ENCODE measurements at places on chromosomes 1 and 21.
A peak's percentile ranks its signal among the peaks of the same experiment; 100 is the strongest.

DNA sequence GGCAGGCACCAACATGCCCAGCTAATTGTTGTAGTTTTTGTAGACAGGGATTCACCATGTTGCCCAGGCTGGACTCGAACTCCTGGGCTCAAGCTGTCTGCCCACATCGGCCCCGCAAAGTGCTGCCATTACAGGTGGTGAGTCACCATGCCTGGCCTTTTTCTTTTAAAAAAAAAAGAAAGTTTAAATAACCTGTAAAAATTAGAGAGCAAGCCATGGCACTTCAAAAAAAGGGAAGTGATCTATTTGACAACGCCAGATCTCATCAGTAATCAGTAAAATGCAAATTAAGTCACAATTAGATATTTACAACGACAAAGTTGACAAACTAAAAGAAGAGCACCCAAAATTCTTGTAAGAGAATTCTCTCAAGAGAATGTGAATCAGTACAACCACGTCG lies 2.9 kb upstream of the RBBP5 start:
- DNase-seq = no peak

- DNase-seq = no peak
These were observed 69.6 kb downstream of the RGS13 start for GRCh38 chr1:192705510-192705909.

- no peak for DNase-seq
These were observed 52.6 kb downstream of the RPS6KC1 start for GRCh38 chr1:213103377-213104306.

DNA sequence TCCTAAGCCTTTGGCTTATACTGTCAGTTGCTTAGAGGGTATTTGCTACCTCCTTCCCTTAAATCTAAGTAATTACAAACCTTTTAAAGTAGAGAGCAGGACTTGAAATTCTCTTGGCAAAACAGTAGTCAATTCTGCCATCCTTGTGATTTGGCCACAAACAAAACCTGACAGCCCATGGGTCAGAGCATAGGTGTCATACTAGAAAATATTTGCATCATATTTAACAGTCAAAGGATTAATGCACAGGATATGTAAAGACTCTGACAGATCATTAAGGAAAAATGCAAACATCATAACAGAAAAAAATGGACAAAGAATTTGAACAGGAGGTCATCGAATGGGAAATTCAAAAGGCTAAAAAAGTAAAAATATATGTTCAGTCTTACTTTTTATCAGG lies 50.5 kb downstream of the ZFYVE9 start:
- no peak for DNase-seq

DNA sequence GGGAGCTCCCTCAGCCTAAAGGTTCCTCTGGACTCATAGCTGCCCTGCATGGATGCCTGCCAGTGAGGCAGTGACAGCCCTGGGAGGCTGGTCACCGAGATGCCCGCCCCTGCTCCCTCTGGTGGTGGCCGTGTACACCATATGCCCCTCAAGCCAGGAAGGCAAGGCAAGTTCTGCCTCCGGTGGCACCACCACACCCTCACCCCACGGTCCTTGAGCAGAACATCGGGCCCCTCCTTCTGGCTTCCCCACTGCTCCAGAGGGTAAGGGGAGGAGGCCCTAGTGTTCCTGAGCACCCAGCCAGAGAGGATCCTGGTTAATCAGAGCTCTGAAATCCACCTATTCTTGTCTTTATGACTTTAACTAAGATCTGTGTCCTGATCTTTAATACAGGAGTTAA lies 1.5 kb upstream of the S100A14 start:
- peak; percentile 17 for DNase-seq

GRCh38 chr21:35204125-35204524 lies 155.0 kb upstream of the RUNX1 start:
- no peak for DNase-seq

GRCh38 chr1:44903011-44903680 lies 60.1 kb upstream of the PTCH2 start:
- DNase-seq = no peak

DNA sequence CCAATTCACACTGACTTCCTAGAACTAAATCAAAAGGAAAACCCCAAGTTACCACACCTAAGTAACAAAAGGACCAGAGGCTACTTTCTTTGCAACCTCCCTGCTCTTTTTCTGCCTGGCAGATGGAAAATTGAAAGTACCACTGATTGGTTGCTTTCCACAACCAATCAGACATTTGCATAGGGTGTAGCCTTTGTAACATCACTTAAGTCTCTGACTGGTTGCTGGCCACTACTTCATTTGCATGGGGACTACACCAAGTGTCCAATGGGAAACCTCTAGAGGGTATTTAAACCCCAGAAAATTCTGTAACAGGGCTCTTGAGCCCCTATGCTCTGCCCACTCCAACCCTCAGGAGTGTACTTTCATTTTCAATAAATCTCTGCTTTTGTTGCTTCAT lies 365.0 kb downstream of the LTN1 start:
- DNase-seq = no peak

- no peak for DNase-seq
These were observed 102.2 kb upstream of the HAO2 start for GRCh38 chr1:119266386-119266785.

DNA sequence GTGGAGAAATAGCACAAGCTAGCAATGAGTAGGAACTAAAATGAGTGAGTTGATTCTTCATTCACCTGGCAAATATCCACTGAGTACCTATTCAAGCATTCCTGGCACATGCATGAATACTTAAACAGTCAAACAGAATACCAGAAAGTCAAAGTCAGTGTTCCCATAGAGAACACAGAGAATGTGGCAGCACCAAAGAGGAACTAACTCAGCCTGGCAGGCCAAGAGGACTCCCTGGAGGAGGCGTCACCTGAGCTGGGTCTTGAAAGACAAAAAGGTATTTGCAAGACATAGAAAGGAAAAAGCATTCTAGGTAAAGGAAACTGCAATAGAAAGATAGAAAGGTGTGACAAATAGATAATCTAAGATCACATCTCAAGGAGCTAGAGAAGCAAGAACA lies 49.7 kb downstream of the DMRTA2 start:
- DNase-seq = no peak

GRCh38 chr21:34969423-34970166 lies 79.5 kb downstream of the RUNX1 start:
- DNase-seq = no peak

DNA sequence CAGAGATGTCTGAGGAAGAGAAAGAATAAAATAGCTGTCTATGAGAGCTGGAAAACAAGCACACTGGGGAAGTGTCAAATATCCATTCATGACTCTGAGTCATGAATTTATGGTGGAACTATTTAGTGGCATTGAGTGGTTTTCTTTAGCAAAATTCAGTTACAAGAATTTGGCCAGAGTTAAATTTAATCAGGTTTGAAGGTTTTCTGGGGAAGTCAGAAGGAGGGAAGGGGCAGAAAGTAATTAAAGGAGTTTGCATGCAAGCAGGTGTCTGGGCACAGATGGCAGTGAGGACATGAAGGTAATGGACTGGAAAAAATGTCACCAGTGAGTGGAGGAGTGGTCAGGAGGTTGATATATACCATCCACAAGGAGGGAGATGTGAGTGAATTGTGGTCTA lies 121.9 kb upstream of the IVNS1ABP start:
- DNase-seq = no peak

DNA sequence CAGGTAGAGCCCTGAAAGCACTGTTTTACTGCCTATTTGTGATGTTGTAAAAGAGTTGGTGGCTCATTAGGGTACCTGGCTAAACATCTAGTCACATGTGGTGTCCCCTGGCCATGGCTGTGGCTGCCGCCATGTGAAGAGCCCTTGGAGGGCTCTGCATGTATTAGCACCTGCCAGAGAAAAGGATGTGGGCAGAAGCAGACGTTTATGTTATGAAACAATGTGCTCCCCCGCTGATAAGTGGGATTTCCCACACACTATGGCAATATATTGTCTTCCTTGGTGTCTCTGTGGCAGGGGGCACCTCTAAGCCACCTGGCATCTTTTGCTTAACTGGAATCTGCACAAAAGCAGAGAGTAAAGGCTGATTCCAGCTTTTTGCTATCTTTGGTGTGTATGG lies 9.6 kb downstream of the TENT5C start:
- DNase-seq = peak; percentile 35

DNA sequence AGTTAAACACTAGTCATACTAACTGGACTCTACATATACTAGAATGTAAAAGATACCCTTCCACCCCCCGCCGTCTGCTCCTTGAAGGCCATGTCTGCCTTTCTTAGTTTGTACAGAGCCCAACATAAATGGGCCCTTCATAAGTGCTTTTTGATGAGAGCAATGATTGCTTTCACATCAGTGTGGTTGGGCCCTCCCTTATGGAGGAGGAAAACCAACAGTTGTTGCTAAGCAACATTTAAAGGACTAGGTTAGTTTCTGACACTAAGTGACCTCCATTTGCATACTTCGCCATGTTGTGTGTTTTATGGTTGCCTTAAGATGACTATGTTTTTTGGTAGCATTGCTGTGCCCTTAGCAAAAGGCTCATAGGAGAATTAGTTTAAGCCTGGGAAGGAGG lies 182.0 kb upstream of the SGIP1 start:
- DNase-seq = peak; percentile 43

DNA sequence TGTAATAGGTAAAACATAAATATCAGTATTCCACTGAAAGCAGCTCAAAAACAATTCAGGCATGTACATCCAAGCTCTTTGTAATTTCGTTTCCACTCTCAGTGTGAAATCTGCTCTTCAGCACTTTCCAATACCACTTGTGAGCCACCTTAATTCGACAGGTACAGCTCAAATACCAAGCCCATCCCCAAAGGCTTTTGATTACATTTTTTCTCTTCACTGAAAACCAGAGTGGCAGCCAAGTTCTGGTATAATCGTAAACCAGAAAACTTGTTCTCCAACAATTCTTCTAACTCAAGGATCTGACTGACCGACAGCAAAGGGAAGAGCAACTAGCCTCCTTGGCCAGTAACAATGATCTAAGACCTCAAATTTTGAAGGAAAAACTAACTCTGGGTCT lies 36.8 kb downstream of the FBXO42 start:
- DNase-seq = no peak

DNA sequence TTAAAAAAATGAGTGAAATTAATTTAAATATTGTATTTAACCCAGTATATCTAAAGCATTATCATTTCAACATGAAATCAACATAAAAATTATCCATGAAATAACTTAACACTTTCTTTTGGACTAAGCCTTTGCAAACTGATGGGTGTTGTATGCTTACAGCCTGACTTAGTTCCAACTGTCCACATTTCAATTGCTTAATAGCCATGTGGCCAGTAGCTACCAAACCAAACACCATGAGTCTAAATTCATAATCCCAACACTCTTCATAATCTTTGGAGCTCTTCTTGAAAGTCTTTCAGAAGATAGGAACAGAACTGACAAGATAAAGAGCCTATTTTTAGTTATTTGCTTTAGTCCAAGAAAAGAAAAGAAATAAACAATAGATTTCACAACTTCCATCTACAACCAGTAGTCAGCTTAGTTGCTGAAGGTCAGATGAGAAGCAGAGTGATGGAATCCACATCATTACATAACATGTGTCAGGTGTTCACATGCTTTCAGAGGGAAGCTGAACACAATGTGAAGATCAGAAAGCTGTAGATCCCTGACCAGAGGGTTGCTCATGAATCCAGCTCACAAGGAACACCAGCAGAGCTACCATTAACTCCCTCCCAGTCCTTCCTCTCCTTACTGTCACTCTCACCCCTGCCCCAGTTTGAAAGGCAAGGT lies 144.0 kb upstream of the ZNF648 start:
- no peak for DNase-seq

DNA sequence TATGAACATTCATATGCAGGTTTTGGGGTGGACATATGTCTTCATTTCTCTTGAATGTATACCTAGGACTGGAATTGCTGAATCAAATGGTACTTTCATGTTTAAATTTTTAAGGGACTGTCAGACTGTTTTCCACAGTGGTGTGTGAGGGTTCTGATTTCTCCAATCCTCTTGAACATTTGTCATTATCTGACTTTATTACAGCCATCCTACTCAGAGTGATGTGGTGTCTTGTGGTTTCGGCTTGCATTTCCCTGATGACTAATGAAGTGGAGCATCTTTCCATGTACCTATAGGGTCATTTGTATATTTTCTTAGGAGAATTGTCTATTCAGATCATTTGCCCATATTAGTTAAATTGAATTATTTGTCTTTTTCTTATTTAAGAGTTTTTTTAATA lies 35.4 kb upstream of the ZNF281 start:
- DNase-seq = no peak

DNA sequence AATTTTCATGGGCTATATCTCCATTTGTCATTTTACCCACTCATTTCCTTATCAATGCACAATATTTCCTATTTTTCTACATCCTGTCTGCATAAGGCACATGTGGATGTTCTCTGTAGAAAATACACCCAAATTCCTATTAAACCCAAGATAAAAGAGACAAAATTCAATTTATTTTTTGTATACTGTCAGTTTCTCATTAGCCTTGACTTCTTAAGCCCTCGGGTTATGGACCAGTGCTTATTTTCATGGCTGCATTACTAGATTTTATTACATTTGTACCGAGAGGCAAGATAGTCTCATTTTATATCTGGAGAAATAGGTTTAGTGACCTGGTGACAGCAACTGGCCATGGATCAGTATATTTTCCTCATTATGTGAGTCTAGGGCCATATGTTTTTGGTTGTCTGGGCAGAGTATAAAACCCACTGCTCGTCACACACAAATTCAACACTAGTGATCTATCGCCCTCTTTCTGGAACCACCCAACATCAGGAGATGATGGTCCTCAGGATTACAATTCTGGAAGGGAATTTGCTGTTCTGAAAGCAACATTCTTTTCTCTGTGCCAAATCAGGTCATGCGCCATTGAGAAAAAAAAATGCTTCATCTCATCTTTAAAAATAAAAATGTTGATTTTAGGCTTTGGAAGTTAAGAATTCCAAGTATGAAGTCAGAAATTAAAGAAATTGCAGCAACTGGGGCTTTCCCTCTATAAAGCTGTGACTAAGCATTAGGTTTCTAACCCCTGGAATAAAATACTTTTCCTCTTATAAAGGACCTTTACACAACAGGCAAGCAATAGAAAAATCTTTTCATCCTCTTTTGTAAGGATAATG lies 81.4 kb downstream of the ASTN1 start:
- no peak for DNase-seq

DNA sequence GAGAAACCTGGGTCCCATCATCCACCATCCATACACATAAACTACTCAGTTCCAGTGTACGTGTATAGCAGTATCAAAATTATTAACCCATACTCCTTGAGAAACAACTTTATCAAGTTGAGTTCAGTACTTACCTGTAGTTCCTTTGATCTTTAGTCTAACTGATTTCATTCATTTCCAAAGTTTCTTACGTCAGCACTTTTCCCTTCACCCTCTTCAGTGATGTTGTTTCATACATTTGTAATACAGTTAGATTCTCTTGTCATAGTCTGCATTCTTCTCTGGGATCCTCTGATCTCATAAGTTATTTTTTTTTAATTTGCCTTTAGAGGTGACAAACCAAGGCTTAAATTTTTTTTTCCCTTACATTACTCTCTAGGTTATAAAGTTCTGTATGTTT lies 143.2 kb downstream of the PIK3R3 start:
- no peak for DNase-seq

DNA sequence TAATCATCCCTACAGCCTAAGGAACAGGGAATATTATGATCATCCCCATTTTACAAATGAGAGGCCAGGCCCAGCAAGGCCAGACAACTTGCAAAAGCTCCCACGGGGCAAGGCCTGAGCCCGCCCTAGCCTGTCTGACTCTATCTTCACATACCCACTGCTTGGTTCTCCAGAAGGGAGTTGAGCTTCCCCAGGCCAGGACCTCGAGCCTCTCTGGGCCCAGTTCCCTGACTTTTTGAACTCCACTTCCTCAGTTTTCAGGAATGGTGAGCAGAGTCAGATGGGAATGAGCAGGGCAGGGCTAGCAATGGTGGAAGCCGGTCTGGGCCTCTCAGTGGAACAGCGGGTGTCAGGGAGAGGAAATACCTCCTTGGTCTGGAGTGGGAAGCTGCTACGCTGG lies 39.3 kb downstream of the CACNA1S start:
- DNase-seq = no peak

Data from T-helper 22 cell (primary cell).